ENCODE measurements at places on chromosomes 7 and 10.

DNA sequence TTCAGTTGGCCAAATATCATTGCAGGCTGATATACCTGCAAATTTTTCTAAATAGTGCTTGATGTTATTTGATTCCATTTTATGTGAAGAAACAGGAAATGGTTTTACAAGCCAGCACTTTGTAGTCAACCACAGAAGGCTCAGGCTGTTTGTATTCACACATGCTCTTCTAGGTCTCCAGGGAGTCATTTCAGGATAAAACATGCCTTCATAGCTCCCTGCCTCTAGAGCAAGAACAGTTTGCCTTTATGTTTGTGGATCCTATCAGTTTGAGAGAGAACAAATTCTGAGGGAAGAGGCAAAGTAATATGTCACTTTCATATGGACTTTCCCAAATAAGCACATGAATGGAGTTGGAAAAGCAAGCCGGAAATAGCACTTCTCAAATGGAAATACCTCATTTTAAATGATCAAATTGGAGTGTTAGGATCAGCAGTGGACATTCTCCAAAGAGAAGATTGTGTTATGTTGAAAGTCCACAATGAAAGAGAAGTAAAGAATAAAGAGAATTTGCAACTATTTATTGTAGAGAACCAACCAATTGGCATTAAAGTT is 277.6 kb downstream of the KCND2 start:
- no peak for DNase-seq

DNA sequence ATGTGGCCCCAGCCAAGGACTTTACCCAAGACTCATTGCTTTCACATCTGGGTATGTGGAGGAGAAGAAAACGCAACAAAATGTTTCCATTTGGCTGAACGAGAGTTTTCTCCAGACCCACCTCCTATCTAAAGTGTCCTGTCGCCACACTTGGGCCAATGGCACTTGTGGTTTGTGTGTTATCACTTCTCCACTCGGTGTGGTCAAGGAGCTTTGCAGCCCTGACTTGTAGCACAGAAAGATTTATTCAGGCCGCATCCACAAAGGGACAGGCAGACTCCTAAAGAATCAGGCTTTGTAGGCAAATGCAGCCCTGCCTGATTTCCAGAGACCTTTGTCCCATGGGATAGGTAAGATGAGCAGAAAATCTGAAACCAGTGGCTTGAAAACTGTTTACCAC is 12.8 kb upstream of the LRRC4 start:
- no peak for DNase-seq

DNA sequence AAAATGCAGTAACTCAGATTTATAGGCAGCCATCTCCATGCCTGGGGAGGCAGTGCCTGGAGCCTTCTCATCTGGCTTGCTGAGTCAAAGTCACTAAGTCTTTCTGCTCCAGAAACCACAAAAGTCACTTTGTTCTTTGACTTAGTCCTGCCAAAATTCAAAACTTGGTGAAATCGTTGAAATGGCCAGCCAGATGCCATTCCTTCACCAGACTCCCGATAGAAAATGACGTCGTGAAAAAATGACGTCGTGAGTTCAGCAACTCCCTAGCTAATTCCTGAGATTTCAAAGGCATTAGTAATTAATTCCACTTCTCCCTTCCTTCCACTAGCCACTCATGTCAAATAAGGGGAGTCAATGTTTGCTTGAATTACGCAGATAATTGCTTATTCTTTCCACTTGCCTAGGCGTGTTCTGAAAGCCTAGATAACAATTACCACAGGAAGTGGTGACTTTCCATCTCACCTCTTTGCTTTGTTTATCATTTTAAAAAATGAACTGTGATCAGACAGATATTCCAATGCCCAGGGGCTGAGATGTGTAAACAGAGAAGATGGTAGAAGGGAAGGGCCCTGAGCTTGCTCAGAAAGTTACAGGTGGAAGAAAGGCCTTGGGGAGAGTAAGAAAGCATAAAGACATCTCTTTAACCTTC is 48.5 kb upstream of the OSBPL3 start:
- DNase-seq, result no peak

GRCh38 chr10:44385026-44385695 is at the start of gene CXCL12:
CXCL12 (minus strand) TSS chr10:44385097; CDS start chr10:44385005, 92 bp downstream.
- DNase-seq, result no peak

DNA sequence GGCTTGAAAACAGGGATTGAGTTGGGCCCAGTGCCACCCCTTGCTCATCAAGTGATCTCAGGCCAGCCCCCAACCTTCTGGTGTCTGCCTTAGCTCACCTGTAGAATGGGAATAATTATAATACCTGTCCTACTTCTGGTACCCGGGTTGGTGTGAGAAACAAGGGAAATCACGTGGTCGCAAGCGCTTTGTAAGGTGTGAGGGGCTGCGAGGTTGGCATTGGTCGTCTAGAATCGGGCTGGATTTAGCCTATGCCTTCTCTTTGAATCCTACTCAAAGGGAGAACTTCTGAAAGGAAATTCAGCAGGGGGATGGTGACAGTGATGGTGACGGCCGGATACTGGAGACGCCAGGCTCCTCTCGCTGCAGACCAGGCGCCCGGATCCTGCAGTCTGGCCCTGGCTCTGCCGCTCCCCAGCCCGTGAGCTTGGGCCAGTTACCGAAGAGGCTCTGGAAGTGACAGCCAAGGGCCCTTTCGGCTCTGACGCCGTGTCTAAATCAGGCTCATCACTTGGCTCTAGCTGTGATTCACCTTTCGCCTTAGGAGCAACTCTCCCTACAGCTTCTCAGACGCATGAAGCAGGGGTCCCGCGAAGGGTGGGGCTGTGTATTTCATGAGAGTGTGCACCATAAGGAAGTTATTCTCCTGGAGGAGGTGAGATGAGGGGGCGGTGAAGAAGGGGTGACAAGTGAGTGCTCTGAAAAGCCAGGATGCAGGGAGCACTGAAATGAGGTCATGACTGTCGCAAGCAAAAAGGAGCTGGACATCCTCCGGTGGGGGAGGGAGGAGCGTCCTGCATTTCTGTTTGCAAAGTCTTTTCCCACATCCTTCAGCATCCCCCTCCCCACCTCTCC is 4.0 kb upstream of the CREB5 start:
- no peak for DNase-seq

- DNase-seq, result no peak
Observed at GRCh38 chr10:129375171-129375570, 91.9 kb upstream of the MGMT start.
